ENCODE measurements at places on chromosomes 7 and 10.
A peak's percentile ranks its signal among the peaks of the same experiment; 100 is the strongest.

DNA sequence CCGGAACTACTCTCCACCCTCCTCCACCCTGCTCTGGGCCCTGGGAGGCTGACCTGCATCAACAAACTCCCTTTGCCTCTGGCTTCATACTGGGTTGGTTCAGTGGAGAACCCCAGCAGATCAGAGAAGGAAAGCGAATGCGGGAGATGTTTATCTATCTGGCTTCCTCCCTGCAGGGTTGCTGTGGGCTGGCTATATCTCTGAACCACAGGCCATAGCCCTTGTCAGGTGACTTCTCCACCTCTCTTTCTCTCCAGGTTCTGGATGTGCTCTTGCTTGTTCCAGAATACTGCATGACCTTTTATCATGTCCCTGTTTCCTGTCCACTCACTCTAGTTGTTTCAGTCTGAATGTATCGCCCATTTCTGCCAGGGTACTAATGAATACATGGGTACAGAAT lies 51.7 kb upstream of the IFRD1 start:
- no peak for DNase-seq

- DNase-seq = no peak
These were observed 48.1 kb downstream of the TNPO3 start for GRCh38 chr7:129006636-129007414.

DNA sequence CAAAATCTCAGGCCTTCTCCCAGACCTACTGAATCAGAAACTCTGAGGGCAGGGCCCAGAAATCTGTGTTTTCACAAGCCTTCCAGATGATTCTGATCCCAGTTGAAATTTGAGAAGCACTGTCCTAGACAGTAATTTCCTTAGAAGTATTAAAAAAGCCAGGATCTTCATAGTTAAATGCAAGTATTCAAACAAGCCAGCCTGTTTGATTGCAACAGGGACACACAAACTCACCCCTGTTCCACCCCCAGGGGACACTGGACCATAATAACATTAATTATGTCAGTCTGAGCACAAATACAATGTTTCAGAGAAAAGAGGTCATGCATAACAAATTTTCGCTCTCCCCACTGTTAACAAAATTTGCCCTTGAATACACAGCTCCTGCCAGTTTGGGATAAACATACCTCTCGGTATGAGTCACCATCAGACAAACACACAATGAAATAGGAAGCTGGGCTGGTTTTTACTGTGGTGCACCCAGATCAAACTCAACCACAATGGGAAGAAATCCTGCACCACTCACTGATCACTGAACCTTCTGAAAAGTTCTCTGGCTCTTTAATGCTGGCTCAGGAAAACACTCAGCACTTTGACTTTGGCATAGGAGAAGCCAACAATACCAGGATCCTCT lies 34.3 kb downstream of the ABLIM1 start:
- DNase-seq = peak; percentile 77

GRCh38 chr10:124646483-124647352 lies 97.5 kb downstream of the FAM53B start:
- DNase-seq = peak; percentile 31

GRCh38 chr7:7795630-7796121 lies 77.3 kb upstream of the RPA3 start:
- peak; percentile 20 for DNase-seq

- DNase-seq = no peak
These were observed at the start of gene GDF10 for GRCh38 chr10:47299611-47300428. TSS of gene GDF10 (plus strand) at chr10:47300197. CDS start at chr10:47300652, 455 bp downstream.

- DNase-seq = no peak
These were observed 572.1 kb downstream of the REEP3 start for GRCh38 chr10:64093304-64093703.

- no peak for DNase-seq
These were observed 174.9 kb downstream of the DGKI start for GRCh38 chr7:137671920-137672319.

DNA sequence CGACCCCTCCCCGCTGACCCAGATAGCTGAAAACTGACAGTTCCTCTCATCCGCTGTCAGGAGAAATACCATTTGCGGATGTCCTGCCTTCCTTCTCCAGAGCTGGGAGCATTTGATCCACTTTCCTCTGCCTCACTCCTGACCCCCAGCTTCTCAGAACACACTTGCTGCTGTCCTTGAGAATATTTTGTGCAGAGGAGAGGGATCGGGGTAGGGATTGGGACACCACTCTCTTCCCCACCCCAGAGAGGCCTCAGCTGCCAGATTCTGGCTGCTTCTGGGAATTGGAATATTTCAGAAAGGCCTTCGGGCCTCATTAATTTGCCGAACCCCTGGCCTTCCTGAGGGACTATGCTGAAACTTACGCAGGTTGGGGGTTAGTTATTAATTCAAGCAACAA lies 97.0 kb downstream of the C10orf105 start:
- no peak for DNase-seq

GRCh38 chr10:101481256-101481655 lies 106.8 kb downstream of the POLL start:
- no peak for DNase-seq

DNA sequence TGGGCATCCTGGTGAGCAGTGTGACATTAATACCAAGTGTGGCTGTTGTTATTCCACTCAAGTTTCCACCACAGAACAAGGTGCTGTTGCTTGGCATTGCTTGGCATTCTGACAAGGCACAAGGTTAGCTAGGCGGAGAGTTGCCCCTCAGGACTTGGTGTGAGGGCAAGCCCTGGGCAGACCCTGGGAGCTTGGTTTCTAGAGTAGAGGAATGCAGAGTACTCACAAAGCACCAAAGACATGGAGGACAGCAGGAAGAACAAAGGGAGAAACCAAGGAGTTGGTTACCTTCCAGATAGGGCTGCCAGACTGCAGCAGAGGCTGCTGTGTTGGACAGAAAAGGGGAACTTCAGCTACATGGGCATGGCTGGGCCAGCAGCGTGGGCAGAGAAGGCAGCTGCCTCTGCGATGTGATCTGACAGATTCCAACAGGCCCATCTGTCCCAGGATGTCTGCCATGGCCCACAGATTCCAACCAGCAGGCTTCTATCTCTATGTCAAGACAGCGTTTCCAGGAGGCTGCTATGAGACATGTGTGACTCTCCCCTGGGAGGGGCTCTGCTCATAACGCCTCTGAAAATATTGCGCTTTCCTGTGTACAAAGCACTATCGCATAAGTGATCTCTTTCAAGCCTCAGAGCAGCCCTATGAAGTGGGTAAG lies 1.8 kb downstream of the GOLGA7B start:
- no peak for DNase-seq

DNA sequence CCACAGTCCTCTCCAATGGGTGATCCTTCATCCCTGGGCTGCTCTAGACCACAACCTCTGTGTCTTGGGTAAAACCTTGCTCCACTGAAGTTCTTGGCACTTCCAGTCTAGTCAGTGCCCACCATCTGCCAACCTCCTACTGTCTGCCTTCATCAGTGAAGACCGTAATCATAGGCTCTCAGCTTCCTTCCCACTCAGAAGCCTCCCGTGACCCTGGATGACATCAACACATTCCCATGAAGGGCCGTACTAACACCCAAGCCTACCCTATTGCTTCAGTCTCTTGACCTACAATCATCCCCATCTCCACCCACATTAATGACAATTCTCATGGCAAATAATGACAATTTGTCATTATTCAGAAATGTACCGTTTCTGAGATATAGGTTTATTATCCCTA lies 27.6 kb upstream of the GARS1 start:
- no peak for DNase-seq

GRCh38 chr7:108805808-108806397 lies 236.2 kb downstream of the DNAJB9 start:
- DNase-seq = peak; percentile 30

DNA sequence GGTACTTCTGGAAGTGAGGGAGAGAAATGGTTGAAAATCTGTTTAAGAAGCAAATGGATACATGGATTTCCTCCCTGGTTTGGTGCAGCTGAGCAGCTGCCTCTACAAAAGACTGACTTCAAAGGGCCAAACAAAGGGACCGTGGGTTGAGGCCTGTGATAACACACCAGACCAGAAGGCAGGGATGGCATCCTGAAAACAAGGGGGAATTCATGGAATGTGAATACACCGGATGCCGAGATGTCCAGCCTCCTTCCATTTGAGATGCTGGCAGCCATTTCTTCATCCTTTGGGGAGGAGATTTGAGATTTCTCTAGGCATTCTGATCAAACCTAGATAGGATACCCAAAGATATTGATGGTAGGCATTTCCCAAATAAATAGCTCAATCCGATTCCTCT lies 36.9 kb downstream of the TAF3 start:
- no peak for DNase-seq

DNA sequence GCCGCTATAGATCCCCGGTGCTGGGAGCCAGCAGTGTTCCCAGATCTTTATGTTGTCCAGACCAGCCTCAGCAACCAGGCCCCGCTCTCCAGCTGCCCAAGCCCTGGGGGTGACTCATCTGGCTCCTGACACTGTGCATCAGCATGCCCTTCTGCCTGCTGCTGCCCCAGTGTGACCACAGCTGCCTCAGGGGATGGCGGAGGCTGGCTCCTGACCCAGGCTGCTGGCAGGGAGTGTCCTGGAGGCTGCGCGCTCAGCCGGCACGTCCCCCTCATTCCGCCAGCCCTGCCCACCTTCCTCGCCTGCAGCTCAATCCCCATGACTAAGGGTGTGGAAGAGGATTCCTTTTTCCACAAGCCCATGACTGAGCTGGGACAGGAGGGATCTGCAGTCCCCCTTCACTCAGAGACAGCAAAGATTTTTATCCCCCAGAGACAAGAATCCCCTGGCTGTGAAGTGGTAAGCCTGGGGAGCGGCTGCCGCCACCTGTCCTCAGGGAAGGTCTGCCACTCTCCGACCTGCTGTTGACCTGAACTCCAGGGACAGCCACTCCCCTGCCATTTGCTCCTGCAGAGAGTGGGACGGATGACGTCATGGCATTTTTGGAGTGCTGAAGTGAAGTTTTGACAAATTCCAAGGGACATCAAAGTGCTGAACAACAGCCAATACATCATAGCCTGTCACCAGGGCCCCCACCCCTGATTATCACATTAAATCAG lies 182.8 kb upstream of the BMPER start:
- DNase-seq = peak; percentile 76

DNA sequence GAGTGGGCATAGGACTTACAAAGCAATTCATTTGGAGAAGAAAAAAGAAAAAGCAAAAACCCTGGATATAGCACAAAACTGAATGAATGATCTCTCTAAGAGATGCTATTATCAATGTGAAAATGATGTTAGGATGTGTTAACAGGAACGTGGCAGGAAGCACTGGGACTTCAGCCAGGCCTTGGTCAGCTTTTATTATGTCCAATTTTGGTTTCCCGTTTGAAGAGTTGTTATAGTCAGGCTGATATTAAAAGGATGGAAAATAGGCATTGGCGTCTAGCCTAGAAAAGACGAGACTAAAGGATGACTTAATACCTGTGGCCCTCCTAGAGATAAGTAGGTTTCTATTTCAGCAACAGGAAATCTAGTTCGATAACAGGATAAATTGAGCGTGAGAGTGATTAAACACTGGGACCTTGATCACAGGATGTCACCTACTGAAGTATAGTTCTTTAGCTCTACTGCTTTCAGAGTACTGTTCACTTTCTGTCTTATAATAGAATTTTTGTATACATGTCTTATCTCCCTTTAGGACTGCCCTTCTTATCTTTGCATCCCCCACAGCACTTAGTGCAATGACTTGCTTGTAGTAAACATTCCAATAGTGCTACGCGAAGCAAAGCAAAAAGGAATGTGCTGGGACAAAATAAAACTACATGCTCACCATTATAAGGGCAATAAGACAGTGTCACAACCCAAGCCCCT lies 99.8 kb upstream of the AGBL3 start:
- DNase-seq = no peak

GRCh38 chr10:17607603-17608332 lies 9.4 kb downstream of the HACD1 start:
- DNase-seq = peak; percentile 41

DNA sequence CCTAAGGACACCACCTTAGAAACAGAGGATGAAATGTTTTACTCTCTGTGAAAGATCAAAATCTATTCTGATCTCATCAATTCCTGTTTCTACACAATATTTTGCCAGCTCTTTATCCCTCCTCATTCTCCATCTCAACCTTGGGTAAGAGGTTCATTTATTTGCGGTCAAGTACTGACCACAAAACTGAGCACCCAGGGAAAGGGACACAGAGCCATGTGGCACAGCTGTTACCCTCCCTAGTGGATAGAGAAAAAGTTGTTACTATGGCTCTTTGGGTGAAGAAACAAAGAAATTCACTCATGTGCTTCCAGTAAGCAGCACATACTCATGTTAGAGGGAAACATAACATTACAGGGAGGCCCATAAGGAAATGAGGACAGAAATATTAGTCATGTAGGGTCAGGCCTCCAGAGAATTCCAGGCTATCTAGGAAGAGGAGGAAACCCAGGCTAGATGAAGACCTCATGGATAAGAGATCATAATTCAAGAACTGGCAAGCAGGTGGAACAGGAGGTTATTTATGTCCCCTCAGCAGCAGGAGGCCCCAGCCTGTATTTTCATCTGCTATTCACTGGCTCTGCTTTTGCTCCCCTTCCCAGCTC lies 114.5 kb downstream of the ATE1 start:
- peak; percentile 22 for DNase-seq

- DNase-seq = no peak
These were observed 365.2 kb upstream of the MEOX2 start for GRCh38 chr7:16051561-16052255.

- peak; percentile 59 for DNase-seq
These were observed 24.5 kb upstream of the C1GALT1 start for GRCh38 chr7:7157887-7158271.

DNA sequence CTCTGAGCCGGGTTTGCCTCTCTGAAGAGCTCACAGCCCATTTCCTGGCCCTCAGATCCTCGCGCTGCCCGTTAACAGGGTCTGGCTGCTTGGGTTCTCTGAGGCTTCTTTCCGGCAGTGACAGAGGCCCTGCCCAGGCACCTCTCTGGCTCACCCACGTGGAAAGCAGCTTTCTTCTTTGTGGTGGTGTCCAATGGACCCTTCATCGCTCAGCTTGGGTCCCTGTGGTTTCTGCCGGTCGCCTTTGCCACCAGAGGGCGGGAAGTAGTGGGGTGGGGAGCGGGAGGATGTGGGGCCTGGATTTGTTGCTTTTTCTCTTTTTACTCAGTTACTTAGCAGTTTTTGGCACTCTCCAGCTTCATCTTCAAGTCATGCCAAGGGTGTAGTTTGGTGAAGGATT lies 15.6 kb upstream of the JAKMIP3 start:
- DNase-seq = no peak

GRCh38 chr10:70805619-70806215 lies 10.0 kb upstream of the SGPL1 start:
- no peak for DNase-seq

DNA sequence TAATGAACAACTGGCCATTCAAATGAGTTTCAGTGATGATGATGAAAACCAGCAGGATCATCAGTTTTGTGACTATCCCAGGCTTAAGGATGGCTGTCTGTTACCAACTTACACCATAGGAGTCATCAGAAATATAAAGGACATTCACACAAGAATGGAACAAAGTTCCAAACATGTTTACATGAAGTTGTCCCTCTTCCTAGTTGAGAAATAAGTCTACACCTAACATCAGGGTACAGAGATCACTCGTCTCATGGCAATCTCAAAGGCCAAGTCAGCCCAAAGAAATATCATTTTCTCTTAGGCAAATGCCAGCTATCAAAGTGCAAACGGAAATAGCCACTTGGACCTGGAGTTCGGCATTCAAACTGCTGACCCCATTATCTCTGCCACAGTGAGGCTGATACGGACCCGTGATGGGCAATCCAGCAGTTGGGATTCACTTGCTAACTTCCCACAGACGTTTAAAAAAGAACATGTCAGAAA lies 53.0 kb downstream of the CREB3L2 start:
- DNase-seq = no peak

GRCh38 chr7:108099713-108100112 lies 30.4 kb downstream of the LAMB4 start:
- peak; percentile 54 for DNase-seq

Data from stromal cell of bone marrow (primary cell).